ENCODE measurements at places on chromosomes 12 and 14.

- peak; percentile 20 for DNase-seq
Observed at GRCh38 chr12:30928356-30929244, 2.1 kb downstream of the TSPAN11 start.

DNA sequence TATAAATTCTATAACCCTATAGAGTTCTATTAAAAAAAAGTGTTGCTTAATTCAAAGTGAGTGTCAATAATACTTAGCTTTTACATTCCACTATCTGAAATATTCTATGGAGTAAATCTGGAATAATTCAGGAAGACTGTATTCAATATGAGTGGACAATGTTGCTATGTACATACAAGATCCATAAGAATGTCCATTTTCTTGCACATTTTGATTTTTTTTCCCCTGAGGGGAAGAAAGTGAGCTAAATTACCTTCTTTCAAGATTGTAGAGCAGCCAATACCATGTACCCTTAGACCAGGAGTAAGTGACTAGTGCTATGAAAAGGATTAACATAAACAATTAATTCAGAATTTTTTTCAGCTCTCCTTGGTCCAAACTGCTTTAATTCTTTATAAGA, 25.4 kb downstream of the EXOC5 start:
- DNase-seq = no peak

GRCh38 chr14:101788016-101788635, 26.6 kb downstream of the PPP2R5C start:
- no peak for DNase-seq

GRCh38 chr12:104000807-104001434, 35.2 kb downstream of the TDG start:
- no peak for DNase-seq

- DNase-seq = no peak
Observed at GRCh38 chr14:102182190-102182589, 42.5 kb downstream of the WDR20 start.

- DNase-seq = no peak
Observed at GRCh38 chr12:1660304-1661187, 30.3 kb upstream of the ADIPOR2 start.

GRCh38 chr12:31736472-31736871, 7.7 kb upstream of the AMN1 start:
- no peak for DNase-seq

DNA sequence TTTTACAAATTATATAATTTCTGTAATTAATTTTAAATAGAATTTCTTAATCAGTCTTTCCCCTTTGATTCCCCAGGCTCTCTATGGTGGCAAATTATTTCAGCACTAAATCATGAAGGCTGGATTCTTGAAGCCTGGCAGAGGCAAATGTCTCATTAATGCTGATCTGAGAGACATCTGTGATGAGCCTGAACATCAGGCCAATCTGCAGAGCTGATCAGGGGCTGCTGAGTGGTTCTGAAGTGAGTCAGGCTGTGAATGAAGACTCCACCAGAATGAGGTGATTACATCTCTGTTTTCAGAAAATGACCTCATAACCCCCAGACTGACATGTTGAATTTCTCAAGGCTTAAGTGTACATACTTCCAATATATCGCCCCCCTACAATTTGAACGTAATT, 124.2 kb upstream of the MIS18BP1 start:
- DNase-seq = no peak

DNA sequence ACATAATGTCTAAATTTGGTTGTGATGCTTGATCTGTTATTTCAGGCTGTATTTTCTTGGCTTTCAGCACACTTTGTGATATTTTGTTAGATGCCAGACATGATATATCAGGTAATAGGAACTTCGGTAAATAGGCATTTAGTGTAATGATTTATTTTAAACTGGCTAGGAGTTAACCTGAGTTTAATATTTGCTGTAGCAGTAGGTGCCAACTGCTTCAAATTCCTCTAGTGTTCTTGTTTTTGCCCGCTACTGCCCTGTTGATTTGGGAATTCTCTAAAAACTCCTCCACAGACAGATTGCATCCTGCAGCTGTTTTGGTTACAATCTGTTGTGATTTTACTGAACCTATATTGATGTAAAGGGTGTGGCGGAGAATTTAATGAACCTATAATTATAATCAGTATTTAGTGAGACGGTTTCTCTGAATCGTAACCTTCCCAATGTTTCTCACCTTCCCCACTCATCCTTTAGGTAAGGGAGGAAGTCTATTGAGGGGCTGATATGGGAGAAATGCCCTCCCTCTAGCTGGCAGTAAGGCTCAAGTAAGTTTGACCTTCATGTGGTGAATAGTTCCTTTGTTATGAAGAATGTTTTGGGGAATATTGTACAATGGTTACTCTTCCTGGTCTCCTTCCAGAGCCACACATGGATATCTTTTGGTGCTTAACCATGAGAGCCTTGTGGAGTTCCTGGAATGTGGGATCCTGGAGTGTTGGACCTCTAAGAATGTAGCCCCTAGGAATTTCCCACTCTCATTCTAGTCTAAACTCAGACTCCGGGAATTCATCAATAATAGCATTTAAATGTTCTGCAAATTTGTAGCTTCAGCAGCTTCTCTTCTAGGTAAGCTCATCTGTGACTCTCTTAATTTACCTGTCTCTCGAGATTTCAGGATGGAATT, 634.1 kb downstream of the FSCB start:
- no peak for DNase-seq

DNA sequence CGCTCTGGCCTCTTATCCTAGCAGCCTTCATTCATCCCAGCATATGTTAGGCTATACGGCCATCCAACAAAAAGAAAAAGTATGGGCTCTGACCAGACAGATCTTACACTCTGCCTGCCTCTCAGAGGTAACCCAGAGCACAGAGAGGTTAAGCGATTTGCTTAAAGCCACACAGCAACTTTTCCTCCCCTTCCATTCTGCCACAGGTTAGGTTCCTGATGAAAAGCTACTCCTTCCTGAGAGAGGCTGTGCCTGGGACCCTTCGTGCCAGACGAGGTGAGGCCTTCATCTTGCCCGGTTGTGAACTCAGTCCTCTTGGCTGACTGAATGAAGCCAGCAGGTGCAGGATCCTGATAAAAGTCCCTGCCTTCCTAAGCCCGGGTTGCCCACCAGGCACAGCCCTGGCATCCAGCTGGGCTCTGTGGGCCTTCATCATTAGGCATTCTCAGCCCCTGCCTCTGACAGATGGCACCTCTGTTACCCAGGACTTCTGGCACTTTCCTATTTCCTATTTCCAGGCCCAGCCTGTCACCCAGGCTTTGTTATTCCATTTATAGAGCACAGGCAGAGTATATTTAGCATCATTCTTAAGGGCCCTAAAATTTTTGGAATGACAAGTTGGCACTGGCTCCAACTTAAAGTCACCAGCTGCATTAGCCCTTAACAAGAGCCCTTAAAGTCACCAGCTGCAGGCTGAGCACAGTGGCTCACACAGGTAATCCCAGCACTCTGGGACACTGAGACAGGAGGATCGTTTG, 12.8 kb downstream of the SOAT2 start:
- DNase-seq = peak; percentile 44

GRCh38 chr14:75126121-75126544, 715 bp downstream of the NEK9 start:
- no peak for DNase-seq

DNA sequence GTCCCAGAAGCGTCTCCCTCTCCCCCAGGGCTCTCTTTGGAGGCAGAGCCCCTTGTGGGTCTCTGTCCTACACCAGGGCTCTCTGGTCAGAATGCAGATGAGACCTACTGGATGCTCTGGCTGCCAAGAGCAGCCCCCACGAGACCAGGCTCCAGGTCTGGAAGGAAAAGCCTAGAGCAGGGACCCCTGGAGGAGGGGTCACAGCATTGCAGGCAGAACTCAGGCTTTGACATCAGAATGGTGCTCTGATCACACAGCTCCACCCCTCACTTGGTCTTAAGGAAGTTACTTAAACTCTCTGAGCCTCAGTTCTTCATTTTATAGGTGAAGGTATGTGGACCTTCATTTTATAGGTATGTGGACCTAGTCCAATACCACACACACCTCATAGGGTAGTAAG, 83.1 kb downstream of the ARL6IP4 start:
- no peak for DNase-seq

DNA sequence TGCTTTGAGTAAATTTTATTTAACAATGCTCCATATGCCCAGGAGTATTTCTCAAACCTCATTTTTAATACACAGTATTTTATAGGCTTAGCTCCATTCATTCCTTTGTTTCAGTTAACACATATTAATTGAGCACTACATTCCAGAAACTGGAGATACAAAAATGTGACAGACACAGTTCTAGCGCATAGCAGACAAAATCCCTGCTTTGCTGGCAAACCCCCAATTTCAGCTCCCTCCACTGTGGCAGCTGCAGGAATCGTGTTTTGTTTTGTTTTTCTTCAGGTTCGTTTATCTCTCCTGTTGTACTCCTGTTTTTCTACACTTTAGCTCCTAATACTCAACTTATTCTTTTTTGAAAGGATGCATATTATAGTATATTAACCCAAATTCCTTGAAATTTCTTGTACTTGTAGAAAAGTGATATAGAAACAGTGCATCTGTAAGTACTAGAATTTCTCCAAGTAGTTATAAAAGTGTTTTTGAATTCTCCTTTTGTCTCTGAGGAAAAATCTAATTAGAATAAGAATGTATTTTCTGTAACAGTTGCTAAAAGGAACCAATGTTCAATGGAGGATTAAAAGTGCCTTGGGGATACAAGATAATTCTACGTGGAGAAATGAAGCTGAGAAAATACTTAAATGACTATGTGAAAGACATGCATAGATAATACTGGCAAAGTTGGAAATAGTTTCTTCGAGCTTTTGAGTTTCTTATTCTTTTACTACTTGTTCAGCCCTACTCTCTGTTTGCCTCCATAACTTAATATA, 6.4 kb upstream of the RAB21 start:
- no peak for DNase-seq

- peak; percentile 1 for DNase-seq
Observed at GRCh38 chr12:71840231-71840847, 780 bp downstream of the TBC1D15 start.

DNA sequence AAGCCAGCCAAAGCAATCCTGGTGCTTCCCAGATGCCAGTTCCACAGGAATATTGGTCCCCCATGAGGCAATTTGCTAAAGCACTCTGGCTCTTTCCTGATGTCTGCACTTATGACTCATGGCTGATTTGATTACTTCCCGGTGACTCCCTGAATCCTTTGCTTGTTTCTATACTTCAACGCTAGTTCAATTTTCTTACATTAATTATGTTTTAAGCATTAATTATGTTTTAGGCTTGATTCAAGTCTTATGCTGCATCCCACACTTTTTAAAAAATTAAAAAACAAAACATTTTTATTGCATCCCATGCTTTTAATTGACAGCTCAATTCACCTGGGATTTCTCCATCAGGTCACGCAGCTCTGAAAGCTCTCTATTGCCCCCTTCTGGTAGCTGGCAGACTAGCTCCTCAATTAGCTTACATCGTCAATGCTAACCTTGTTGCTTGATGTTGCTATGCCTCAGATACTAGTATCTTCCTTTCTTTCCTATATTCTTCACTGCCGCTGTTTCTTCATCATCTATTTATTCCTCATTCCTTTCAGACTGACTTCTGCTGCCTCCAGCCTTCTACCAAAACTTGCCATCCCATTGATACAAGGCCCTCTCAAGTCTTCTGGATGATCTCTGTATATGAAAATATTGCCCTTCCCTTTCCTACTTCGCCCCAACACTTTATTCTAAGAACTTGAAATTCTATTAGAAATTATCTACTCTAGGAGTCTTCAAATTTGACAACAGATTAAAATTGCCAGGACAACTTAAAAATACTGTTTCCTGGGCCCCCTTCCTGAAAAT, 32.0 kb downstream of the TSHR start:
- peak; percentile 62 for DNase-seq

GRCh38 chr14:78367355-78367754, 197.2 kb downstream of the NRXN3 start:
- DNase-seq = no peak

GRCh38 chr12:3320881-3321509, 170.0 kb upstream of the PRMT8 start:
- DNase-seq = no peak

GRCh38 chr12:126219139-126219538, 1153.9 kb downstream of the AACS start:
- DNase-seq = no peak

DNA sequence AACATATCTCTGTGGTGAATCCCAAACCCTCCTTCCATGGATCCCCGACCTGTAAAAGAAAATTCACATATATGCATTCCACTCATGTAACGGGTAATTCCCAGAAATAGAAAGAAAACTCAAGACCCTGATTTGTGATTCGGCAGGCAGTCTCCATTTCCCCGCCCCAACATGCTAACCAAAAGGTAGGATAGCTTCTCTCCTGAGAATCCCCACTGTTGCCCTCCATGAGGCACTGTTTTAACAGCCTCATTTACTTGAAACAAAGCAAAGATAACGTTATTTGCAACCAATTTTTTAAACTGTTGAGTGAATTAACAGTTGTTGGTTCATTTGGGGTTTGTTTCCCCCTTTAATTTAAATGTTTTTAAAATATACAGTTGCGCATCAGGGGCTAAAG, 774 bp upstream of the SLC2A13 start:
- DNase-seq = no peak

- DNase-seq = no peak
Observed at GRCh38 chr12:47811581-47812484, 7.9 kb downstream of the HDAC7 start.

- DNase-seq = peak; percentile 9
Observed at GRCh38 chr12:111298582-111299436, 70.1 kb downstream of the PHETA1 start.

Measured in DMS79 treated with DMSO at 0.1 percent for 48 hours (cell line).